ENCODE measurements at places on chromosomes 1 and 21.

DNA sequence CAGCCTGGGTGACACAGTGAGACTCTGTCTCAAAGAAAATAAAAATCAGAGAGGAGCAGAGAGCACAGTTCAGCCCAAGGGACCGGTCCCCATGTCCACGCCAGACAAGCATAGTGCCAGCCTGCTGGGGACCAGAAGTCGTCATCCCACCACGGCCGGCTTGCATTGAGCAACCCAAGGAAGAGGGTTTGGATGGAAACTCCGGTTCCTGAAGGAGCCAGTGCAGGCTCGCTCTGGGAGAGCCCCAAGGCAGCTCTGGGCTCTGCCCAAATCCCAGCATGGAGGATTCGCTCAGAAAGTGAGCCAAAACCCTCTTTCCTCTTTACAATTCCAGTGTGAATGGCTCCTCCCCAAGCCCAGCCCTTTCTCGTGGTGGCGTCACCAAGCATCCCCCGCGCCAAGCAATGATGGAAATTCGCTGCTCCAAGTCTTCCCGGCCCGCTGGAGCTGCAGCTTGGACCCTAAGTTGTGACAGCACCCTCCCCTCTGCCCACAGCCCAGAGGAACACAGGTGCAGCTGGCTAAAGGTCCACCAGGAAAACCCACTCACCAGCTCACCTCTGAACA, 64.1 kb upstream of the SLC25A33 start:
- DNase-seq: no peak

GRCh38 chr1:11324567-11325165, 51.7 kb downstream of the UBIAD1 start:
- DNase-seq: no peak

DNA sequence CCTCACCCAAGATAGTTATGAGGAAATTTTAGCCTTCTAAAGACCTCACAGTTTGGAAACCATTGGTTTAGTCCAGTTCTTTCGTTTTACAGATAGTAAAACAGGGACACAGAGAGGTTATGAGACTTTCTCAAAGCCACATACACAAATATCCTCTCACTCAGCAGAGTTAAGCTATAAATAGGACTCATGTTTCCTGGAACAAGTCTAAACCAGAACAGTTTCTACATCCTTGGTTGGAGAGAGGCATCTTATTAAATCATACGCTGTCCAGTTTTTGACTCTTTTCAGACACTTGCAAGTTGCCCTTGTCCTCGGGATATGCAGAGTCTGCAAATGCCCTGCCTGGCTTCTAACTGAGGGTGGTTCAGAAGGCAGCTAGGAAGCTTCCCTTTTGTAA, 462.1 kb upstream of the DEPDC1 start:
- DNase-seq: no peak

- DNase-seq: no peak
These were observed 107.0 kb downstream of the RHOU start for GRCh38 chr1:228842094-228842775.

GRCh38 chr1:245255783-245256182, 101.0 kb downstream of the KIF26B start:
- no peak for DNase-seq

DNA sequence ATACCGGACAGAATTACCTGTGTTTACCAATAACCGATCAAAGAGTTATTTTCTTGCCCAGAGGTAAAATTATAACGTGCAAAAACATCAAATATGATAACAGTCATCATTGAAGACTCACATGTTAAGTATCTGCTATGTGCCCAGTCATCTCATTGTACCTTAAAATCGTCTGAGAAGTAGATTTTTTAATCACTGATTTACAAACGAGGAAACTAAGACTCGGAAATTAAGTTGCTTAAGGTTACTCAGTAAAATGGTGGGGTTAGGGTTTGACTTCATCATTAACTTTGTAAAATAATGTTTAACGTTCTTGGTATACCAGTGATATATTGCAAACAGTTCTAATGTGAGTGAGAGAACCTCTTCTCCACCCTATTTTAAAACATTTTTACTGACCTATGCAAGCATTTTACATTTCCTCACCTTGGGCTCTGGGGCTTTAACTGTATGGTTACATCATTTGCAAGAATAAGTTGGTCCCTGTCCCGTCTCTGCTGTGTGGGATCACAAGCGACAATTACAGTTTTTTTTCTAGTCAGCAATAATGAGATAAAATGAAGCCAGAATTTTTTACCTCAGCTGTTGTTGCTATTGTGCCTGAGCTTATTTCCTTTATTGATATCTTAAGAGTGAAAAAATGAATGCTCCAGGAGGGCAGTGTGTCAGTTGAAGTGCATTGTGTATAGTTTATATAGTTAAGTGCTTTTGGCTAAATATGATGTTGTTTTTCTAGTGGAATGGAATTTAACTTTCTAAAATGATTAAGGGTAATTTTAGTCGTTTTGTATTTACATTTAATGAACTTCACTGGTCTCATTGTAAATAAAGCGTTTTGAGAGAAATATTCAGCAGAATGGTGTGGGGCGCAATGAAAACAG, 2.7 kb downstream of the RPRD2 start:
- DNase-seq: no peak

DNA sequence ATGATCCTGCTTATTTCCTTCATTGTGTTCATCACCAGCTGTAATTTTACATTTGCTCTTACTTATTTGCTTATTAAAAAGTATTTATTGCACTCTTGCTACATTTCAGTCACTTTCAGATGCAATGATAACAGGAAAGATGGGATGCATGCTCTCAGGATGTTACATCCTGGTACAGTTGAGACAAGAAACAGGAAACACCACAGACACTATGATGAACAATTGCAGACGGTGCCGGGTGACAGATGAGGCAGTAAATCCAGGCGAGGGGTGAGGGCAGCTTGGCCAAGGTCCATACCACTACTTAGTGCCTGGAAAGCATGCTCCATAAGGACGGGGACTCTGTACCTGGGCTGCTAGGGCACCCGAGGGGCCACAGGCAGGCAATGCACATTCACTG, 156.6 kb upstream of the RAB4A start:
- DNase-seq: no peak

DNA sequence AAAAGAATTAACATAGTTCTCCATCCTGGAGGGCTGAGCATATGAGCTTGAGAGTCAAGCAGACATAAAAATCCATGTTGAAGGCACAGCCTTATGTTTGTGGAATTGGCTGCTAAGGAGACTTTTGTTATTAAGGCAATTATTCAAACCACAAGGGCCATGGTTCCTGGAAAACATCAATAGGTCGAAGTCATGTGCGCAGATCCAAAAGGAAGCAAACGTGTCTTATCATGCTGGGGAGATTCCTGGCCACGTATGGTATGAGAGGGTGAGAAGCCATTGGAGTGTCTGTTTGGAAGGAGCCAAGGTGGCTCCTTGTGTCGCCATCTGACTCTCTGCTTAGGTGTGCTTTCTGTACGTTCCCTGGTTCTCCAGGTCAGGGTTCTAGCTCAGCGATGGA, 61.8 kb upstream of the COA6 start:
- no peak for DNase-seq

- DNase-seq: no peak
These were observed 14.4 kb upstream of the THEM5 start for GRCh38 chr1:151867765-151868411.

- DNase-seq: no peak
These were observed 70.9 kb downstream of the PRDM16 start for GRCh38 chr1:3139871-3140361.

All from CD4-positive, alpha-beta T cell treated with Interleukin-6 at 100 ng/mL for 8 hours (primary cell).